ENCODE measurements at places on chromosomes 7 and 10. TPM values are rescaled to one million over a fixed set of nuclear protein-coding genes. Genes with fewer than 3 reads are reported as not detected.

- no peak for DNase-seq
Measured at GRCh38 chr7:47884675-47885074, 63.6 kb downstream of the PKD1L1 start.

DNA sequence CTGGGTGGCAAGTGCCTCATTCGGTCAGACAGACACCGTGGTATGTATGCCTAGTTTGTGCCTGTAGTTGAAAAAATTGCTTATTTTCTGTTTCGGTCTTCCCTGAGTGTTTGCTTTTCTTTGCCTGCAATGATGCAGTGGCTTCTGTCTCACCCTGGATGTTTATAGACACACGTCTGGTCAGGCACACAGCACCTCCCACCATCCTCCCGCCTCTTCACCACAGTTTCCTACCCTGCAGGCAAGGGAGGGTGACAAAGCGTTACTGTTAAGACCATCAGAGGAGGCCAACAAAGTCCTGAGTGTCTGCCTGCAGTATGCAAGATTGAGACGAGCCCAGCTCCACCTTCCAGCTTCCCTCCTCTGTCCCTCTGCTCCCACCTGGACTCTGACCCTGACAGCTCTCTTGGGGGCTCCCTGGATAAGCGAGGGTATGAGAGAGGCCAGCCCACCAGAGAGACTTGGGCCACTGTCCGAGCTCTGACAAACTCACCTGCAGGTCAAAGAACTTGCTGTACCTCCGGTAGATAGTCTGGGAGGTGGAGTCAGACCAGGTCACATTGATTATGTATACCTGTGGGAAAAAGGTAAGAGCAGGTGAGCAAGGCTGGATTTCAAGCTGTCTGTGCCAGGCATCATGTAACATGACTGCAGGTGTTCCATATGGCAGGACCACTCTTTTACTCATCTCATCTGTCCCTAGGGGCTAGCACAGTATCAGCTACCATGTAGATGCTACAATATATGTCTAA, 54.4 kb downstream of the SH3PXD2A start:
- peak; percentile 3 for DNase-seq

- DNase-seq, result no peak
Measured at GRCh38 chr7:2254429-2255144, 12.6 kb downstream of the NUDT1 start.

DNA sequence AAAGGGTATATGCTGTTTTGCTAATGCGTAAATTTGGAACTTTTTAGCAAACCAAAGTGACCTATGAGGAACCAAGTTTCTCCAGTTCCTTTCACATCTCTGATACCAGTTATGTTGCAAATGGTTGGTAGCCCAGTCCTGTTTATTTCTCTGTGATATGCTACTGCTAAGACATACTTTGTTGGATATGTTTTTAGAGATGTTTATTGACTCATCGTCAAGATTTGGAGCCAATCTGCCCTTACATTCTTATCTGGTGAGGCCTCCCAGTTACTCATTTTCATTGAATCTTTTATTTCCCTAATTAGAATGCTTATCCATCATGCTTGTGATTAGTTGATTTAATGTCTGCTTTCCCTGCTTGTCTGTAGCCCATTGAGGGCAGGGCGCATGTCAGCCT, 58.9 kb downstream of the LRGUK start:
- DNase-seq, result no peak

- DNase-seq, result no peak
Measured at GRCh38 chr7:155964543-155964942, 152.3 kb upstream of the SHH start.

GRCh38 chr10:101624526-101625102, 36.5 kb downstream of the DPCD start:
- no peak for DNase-seq

CFAP69 gene
- 4.2 TPM for total RNA-seq

NPC1L1 gene
- not detected for total RNA-seq

CYP26C1 gene
- not detected for total RNA-seq

- no peak for DNase-seq
Measured at GRCh38 chr7:13856012-13856411, 133.5 kb downstream of the ETV1 start.

DNA sequence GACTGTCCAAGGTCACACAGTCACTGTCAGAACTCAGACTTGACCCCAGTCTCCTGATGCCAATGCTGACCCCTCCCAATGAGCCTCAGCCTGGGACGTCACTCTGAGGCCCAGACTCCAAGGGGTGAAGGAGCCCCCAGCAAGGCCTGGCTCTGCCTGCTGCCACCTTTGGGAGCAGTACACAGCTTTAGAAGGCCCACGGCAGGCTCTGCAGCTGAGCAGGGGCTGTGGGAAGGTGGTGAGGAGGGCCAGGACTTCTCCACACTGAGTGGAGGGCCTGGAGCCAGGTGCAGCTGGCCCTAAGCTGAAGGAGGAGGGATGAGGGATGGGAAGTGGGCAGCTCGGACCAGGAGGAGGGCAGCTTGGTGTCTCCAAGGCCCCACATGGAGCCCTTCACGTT, 23.9 kb upstream of the ZMIZ1 start:
- DNase-seq, result no peak

COX15 gene
- 35.7 TPM for total RNA-seq

- DNase-seq, result no peak
Measured at GRCh38 chr10:111142092-111142768, 65.4 kb downstream of the ADRA2A start.

DNA sequence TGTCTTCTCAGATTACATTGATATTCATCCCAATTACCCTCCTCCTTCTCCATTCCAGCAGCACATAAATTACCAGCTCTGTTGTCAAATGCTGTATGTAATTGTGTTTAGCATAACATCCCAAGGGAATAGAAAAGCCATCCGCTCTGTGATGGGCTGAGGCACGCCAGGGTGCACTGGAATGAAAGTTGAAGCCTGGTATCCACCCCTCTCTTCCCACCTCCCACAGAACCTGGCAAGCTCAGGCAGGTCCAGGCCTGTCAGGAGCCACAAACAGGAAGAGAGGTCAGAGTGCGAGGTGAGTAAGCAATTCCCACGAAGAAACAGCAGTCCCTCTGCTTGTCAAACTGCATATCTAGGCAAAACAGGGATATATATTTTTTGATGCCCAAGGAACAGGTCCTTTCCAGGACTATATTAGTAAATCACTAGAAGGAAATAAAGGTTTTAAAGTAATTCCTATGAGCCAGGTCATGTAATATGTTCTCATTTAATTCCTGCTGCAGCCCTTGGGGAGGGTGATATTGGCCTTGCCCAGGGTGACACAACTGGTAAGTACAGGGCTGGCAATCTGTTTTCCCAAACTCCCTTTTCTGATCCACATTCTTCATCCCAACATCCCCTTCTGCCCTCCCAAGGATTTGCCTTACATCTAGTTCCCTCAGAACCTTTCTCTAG, 155.6 kb upstream of the GHITM start:
- no peak for DNase-seq

SLC16A12 gene
- 1.1 TPM for total RNA-seq

TES gene
- total RNA-seq, result 26.2 TPM

ZP3 gene
- total RNA-seq, result not detected

- DNase-seq, result no peak
Measured at GRCh38 chr10:13521026-13521425, 7.8 kb downstream of the BEND7 start.

SLC26A4 gene
- total RNA-seq, result 0.40 TPM

DNA sequence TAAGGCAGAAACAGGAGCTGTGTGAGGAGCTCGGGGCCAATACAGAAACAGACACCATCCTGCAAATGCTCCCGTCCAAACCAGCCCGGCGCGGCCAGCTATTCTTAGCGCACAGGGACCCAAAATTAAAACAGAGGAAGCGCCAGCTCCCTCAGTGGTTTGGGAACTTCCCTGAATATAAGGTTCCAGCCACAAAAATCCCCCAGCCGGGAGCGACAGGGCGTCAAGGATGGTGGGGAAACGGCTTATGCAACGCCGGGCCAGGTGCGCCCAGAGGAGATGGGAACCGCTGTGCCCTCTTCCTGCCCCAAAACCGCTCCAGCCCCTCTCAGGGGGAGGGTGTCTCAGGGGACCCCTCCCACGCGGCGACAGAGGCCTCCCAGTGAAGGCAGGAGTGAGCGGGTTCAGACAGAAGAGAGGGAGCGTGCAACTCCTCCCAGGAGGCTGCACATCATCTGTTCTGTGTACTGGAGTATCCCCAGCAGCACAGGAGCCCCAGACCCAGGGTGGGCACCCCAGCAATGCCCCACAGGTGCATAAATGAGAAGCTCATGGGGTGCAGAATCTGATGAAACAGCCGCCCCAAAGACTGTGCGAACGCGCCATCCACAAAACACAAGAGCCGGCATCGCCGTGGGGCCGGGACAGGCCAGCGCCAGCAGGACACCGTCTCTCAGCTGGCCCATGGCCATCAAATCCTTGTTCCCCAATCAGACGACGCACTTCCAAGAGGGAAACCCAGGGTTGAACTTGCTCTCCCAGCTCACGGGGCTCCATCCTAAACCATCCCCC, 73.9 kb upstream of the PDGFA start:
- peak; percentile 62 for DNase-seq

CADPS2 gene
- total RNA-seq, result 29.1 TPM

DNA sequence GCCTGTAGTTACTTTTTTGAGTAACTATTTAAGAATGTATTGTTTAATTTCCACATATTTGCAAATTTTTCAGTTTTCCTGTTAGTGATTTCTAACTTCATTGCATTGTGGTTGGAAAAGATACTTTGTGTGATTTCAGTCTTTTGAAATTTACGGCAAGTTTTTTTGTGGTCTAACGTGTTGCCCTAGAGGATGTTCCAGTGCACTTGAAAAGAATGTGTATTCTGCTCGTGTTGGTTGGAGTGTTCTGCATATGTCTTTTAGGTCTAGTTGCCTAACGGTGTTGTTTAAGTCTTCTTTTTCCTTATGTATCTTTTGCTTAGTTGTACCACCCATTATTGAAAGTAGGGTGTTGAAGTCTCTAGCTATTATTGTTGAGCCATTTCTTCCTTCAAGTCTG, 59.7 kb downstream of the LCOR start:
- DNase-seq, result no peak

DNA sequence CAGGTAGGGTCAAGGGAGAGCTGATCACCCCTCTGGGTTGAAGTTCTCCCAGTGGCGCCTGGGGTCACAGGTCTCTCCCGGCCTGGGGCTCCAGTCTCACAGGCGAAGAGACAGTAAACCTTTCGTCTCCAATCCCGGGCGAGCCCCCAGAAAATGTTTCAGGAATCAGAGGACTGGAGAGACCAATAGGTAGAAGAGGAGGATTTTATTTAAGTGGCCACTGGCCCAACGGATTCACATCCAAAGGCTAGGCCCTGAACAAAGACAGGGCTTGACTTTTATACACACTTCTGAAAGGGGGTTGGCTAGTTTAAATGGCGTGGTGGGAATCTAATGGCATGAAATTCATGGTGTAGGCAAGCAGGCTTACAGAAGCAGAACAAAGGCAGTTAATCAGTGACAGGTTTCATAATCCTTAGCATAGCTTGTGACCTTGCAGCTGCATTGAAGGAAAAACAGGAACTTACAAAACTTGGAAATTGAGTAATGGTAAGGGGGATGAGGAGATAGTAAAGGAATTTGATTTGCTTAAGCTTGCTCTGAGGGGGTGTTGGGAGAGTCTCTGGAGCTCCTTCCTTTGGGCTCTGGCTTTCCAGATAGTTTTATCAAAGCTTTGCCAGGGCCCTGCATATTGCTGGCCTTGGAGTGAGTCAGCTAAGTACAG, 105.5 kb downstream of the TRIM24 start:
- no peak for DNase-seq

- no peak for DNase-seq
Measured at GRCh38 chr7:155992538-155992937, 180.3 kb upstream of the SHH start.

GRCh38 chr7:155882596-155882995, 70.3 kb upstream of the SHH start:
- DNase-seq, result no peak

NEUROD6 gene
- not detected for total RNA-seq

WDR86 gene
- 0.37 TPM for total RNA-seq

- no peak for DNase-seq
Measured at GRCh38 chr10:124249812-124250432, 156.5 kb upstream of the CHST15 start.

HOXA7 gene
- not detected for total RNA-seq

DNA sequence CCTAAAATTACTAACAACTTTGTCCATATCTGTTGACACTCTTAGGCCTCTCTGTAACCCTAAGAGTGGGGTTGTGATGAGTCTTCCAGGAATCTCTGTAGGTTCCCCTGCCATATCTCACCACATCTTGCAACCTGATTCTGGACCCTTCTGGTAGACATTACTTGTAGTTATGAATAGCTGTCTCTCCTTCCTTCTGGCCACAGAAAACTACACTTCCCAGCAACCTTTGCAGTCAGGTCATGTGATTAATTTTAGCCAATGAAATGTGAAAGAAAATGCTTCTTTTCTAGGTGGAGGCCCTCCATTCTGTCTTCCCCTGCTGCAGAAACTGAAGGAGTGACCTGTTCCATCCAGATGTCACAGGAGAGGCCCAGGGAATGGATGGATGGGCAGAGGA, 147.6 kb upstream of the AOAH start:
- DNase-seq, result no peak

GRCh38 chr7:133688483-133689239, 435.8 kb downstream of the EXOC4 start:
- no peak for DNase-seq

OR2A2 gene
- total RNA-seq, result not detected

DNA sequence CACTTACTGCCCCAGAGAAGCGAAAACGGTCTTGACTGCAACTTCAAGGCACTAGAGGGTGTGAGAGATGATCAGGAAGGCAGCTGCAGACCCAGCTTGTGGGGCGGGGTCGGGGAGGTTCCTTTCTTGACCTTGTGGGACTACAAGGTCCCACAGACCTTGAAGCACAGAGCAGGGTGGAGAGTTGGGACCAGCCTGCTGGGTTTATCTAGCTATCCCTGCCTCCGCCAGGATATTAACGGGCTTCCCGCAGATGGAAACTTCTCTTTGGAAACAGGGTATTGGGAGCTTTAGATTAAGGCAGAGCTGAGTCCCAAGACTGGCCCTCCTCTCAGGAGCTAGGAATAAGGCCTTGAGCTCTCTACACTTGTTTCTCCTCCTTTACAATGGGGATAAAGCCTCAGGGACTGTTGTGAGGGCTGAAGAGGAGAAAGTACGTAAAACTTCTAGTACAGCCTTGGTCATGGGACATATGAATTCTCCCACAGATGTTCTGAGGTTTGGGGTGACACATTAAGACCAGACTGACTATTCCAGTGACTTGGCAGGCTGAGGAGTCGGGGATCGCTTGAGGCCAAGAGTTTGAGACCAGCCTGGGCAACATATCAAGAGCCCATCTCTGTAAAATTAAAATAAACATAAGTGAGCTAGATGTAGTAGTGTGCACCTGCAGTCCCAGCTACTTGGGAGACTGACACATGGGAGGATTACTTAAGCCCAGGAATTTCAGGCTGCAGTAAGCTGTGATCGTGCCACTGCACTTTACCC, 153.2 kb downstream of the CDH23 start:
- DNase-seq, result no peak

- no peak for DNase-seq
Measured at GRCh38 chr7:98930464-98930863, 52.1 kb downstream of the TRRAP start.

DNA sequence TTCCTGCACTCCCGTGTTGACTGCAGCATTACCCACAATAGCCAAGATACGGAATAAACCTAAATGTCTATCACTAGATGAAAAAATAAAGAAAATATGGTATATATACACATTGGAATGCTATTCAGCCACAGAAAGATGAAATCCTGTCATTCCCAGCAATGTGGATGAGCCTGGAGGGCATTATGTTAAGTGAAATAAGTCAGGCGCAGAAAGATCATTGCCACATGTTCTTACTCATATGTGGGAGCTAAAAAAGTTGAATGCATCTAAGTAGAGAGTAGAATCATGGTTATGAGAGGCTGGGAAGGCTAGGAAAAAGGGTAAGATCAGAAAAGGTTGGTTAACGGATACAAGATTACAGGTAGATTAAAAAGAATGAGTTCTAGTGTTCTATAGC, 219.1 kb upstream of the MKI67 start:
- no peak for DNase-seq

- no peak for DNase-seq
Measured at GRCh38 chr7:152969335-152969734, 209.8 kb downstream of the ACTR3B start.

Measured in left ventricle myocardium superior (tissue), 1 donor.